Endothelial cell (in vitro differentiated cells): ENCODE measurements at places on chromosomes 5 and 9. TPM values are rescaled to one million over a fixed set of nuclear protein-coding genes. Genes with fewer than 3 reads are reported as not detected.

DNA sequence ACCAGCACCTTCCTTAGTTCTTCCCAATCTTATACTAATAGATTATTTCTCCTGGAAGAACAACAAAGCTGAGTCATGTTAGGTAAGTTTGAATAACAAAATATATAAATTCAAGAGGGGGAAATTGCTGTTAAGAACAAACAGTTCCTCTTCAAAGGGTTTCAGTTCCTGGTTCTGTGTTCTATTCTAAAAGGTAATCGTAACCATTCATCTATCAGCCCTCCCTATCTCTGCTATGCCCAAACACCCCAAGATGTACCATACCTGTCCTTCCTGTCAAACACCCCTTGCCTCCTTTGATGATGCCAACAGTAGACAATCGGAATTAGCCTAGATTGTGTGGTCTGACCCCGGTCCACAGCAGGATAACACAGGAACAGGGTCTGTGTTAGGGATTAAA, 4.2 kb upstream of the RNF180 start:
- no peak for DNase-seq

DNA sequence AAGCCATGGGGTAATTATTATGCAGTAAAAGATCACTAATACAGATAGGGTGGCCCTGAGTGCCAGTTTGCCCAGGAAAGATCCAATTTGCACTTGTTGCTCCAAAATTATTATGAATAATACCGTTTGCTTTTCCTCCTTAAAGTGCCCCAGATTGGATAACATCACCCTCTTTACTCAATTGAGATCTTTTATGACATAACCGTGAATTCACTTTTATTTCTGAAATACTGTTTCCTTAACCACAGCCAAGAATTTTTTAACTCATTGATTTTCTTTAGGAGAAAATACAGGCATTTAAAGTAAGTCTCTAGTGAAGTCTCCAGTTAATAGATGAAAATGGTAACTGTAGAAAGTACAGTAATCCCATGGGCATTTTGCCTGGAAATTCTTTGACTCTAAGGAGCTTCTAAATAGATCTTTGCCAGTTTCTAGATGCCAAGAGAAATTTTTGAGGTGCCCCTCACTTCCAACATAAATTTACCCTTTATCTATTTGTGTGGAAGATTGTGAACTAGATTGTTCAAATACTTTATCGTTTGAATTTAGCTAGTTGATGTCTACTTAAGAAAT, 99.2 kb downstream of the UHRF2 start:
- no peak for DNase-seq

- no peak for DNase-seq
Observed at GRCh38 chr9:130805510-130806326, 29.3 kb upstream of the ABL1 start.

DNA sequence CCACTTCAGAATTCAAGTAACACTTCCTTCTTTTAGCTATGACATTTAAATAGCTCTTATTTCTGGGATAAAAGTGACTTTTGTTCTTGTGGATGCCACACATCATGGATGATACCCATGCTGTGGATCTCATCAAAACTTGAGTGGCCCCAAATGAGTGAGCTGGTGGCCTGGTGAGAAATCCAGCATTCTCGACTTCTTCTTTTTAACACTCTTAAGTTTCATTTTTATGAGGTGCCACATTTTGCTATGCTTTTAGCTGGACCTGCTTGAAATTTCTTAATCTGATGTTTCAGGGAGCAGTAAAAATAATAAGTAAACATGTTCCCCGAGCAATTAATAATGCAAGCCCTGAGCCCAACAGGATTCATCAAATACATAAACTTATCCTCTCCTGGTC, 384.8 kb upstream of the MEF2C start:
- DNase-seq = no peak

GRCh38 chr9:111040494-111040893, 2.2 kb upstream of the LPAR1 start:
- DNase-seq = no peak

DNA sequence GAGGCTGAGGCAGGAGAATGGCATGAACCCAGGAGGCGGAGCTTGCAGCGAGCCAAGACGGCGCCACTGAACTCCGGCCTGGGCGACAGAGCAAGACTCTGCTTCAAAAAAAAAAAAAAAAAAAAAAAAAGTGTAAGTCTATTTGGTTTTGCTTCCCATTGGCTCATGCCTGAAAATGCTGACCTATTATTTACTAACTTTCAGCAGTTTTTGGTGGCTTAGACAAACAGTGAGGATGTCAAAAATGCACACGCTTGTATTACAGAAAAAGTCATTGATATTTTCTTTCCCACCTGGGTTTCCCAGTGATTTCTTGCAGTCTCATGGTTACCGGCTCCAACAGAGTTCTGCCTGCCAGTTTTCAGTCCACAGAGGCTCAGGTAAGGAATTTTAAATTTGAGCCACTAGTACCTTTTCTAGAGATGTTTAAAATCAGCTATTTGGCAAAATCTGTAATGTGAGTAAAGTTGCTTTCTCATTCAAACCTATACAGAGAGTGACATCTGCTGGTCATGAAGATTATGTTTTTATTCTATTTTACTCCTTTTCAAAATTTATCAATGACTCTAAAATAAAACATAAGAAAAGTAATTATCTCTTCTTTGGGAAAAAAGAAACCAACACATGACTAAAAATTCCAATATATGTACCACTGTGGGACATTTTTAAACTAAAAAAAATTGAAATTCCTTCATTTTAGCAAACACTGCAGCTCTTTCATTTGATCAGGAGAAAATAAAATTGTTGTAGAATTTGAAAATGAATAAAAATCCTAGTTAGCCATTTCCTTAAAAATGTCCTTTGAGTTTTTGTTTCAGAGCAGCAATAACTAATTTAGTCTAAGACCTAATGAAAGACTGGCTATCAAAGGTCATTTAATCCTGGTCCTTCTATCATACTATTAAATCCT, 8.8 kb downstream of the FAM200C start:
- no peak for DNase-seq

DNA sequence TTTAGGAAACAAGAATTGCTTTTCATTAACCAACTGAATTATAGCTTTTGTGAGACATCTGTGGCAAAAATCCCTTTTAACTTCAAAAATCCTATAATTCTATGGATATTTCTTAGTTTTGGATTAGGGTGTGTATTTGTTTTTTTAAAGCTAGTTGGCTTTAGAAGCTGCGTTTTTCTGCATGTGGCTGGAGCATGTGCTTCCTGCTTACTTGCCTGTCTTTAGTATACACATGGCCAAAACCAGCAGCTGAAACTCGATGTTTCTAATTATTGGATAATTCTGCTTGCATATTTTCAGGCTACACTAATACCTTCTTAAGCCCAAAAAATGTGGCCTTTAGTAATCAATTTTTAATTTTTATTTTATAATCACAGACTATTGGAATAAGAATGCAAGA, 8.9 kb downstream of the RECK start:
- no peak for DNase-seq

- no peak for DNase-seq
Observed at GRCh38 chr9:22913026-22913425, 466.4 kb downstream of the DMRTA1 start.

DNA sequence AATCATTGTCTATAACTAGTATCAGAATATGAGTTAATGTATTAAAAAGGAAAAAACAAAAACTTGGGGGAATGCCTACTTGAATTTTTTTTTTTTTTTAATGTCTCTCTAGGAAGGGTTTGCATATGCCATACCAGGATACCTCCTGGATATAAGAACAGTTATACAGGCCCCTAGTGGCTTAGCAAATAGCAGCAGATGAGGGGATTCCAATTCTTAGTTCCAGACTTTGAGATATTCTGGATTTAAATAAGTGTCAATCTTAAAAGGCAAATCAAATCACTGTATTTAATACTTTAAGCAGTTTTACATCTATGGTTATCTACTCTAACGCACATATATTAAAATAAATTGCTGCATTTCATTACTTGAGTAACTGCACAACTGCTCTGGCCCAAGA, 1055.5 kb upstream of the DMAC1 start:
- DNase-seq = no peak

PRKACG gene
- total RNA-seq = not detected

GPR151 gene
- total RNA-seq = not detected

ZNF483 gene
- 24.0 TPM for total RNA-seq

SLC4A9 gene
- 0.23 TPM for total RNA-seq
